CD8-positive, alpha-beta T cell (primary cell): ENCODE measurements at places on chromosomes 6 and 20. TPM values are rescaled to one million over a fixed set of nuclear protein-coding genes. Genes with fewer than 3 reads are reported as not detected.

STX11 gene
- total RNA-seq, result 17.7 TPM

DAAM2 gene
- total RNA-seq, result not detected

SDC4 gene
- 1.1 TPM for total RNA-seq

OPRM1 gene
- total RNA-seq, result not detected

CGAS gene
- 10.9 TPM for total RNA-seq

PRR18 gene
- total RNA-seq, result not detected

CCM2L gene
- total RNA-seq, result not detected

SIRPB1 gene
- 3.9 TPM for total RNA-seq

FRMD1 gene
- total RNA-seq, result not detected

KCNB1 gene
- 0.14 TPM for total RNA-seq

FAM209B gene
- total RNA-seq, result 2.3 TPM

C4B gene
- 3.2 TPM for total RNA-seq

MYB gene
- 4.7 TPM for total RNA-seq

WFDC10B gene
- not detected for total RNA-seq
